WTC11 (cell line): ENCODE measurements at places on chromosomes 6 and 20. TPM values are rescaled to one million over a fixed set of nuclear protein-coding genes. Genes with fewer than 3 reads are reported as not detected.

- no peak for DNase-seq
Measured at GRCh38 chr6:123489589-123489988, 147.2 kb downstream of the TRDN start.

GRCh38 chr6:157667211-157668008, 155.6 kb upstream of the SNX9 start:
- peak; percentile 54 for DNase-seq

DNA sequence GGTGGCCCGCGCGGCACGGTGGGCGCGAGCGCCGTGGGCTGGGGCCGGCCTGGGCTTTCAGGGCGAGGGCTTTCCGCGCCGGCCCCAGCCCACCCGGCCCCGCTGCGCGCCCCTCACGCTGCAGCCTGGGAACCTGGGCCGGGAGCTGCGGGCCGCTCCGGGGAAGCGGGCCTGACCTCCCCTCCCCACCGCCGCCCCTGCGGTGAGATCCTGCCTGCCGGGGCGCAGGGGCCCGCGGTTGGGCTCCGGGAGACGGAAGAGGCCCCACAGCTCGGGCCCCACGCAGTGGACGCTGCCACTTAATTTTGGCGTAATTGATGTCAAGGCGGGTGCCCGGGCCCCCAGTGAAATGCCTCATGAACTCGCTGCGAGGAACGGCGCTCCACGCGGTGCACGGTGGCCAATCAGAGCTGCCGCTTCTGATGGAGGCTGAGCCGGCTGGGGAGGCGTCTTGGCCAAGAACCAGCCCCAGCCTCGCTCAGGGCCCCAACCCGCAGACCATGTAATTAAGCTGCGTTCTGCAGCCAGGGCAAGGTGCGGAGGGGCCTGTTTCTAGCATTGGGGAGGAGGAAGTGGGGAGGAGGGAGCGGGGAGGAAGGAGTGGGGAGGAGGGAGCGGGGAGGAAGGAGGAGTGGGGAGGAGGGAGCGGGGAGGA, 96.1 kb upstream of the BHLHE23 start:
- DNase-seq = peak; percentile 40

GRCh38 chr20:51492167-51493092, 50.1 kb downstream of the NFATC2 start:
- DNase-seq = no peak

Gene ALDH8A1
- total RNA-seq = 0.17 to 0.46 TPM (median 0.23 TPM) in 3 replicates
